ENCODE measurements at places on chromosomes 2 and 18.

DNA sequence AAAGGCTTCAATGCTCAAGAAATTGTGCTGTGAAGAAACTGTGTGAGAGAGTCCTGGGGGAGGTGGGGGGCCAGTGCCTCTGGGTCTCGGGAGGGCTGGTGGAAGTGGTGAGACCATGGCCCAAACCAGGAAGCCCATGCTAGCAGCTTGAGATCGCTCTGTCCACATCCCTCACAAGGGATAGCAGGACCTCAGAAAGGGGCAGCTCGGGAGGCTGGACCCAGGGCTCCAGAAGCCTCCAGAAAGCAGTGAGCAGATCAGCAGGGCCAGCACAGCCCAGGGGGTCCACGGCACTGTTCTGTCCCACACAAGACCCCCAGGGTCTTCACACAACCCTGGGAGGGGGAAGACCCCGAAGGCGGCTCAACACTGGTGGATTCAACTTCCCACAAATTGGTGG, 24.1 kb downstream of the ST8SIA5 start:
- no peak for DNase-seq

- DNase-seq: no peak
Measured at GRCh38 chr2:72008608-72009007, 139.1 kb downstream of the CYP26B1 start.

DNA sequence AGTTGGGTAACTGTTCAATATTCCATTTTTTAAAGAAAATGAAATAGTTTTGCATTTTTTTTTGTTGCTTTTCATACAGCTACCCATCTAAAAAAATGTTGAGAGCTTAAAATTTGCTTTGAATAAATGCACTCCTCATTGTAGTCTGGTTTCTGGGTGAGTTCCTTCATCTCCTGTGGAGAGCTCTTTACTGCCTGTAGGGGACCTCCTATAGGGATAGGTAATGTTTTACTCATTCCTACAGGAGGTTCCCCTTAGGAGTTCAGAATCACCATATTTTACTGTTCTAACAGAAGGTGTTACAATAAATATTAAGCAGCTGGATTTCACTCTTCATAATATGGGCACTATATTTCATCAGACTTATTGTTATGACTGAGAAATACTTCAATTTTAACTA, 947.3 kb upstream of the CRIM1 start:
- no peak for DNase-seq

GRCh38 chr2:7609974-7610373, 692.8 kb downstream of the RNF144A start:
- no peak for DNase-seq

GRCh38 chr18:49858309-49859020, 45.1 kb upstream of the ACAA2 start:
- DNase-seq: peak; percentile 2

DNA sequence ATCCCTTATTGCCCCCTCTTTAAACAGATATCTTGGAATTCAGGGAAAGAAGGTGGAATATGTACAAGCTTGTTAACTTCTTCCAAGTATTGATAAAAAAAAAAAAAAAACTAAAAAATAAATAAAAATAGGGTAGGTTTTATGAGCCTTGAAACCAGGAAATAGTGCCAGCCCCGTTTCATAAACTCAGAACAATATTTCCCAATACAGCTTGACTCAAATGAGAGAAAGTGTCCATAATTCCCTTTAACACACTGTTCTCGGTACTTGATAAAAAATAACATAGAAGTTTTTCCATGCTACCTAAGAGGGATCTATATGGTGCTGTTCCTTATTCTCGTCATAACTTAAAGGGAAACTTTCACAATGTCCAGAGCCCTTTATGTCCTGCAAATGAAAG, 17.9 kb upstream of the C2orf80 start:
- DNase-seq: no peak
